ENCODE measurements at places on chromosomes 4 and X.

DNA sequence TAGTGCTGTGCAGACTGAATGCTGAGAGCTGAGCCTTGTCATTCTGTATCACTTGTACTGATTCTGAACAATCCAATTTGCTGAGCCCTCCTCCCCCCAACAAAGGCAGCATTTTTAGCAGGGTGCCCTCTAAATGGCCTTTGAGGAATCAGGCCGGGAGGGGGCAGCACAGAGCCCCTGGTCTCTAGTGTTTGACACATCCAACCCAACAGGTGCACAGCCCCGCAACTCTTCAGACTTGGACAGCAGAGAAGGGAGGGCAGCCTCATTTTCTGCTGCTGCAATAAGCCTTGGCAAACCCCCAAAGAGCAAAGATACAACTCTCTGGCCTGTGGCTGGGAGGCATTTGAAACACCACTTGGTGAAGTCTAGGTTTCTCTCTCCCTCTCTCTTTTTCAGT is 3.4 kb downstream of the ATP1B4 start:
- DNase-seq, result peak; percentile 14

DNA sequence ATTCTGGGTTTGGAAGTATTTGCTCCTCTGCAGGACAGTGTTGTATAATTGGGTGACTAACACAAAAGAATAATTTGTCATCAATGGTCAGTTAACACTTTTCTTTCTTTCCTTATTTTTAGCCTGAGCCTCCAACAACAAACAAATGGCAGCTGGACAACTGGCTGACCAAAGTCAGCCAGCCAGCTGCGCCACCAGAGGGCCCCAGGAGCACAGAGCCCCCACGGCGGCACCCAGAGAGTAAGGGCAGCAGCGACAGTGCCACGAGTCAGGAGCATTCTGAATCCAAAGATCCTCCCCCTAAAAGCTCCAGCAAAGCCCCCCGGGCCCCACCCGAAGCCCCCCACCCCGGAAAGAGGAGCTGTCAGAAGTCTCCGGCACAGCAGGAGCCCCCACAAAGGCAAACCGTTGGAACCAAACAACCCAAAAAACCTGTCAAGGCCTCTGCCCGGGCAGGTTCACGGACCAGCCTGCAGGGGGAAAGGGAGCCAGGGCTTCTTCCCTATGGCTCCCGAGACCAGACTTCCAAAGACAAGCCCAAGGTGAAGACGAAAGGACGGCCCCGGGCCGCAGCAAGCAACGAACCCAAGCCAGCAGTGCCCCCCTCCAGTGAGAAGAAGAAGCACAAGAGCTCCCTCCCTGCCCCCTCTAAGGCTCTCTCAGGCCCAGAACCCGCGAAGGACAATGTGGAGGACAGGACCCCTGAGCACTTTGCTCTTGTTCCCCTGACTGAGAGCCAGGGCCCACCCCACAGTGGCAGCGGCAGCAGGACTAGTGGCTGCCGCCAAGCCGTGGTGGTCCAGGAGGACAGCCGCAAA is 106.0 kb downstream of the KLHL8 start:
- DNase-seq, result no peak

GRCh38 chrX:7184816-7185215 is 36.9 kb upstream of the PUDP start:
- no peak for DNase-seq

- no peak for DNase-seq
Observed at GRCh38 chrX:83658731-83659130, 150.6 kb downstream of the POU3F4 start.

DNA sequence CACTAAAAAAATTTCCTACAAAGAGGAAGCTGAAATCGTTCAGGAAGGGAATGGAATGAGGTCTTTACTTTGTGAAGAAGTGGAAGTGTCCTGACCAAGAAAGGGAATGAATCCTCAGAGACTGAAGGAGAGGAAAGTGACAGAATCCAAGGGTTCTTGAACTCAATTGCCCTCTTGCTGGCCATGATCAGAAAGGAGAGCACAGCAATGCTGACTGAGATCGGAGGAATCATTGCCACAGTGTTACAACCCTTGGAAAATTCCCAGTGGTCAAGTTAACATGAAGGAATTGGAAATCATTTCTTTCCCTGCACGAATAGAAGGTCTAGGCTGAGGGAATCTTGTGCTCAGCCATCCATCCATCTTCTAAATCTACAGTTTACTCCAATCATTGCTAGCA is 190.0 kb upstream of the NEIL3 start:
- DNase-seq, result peak; percentile 28

DNA sequence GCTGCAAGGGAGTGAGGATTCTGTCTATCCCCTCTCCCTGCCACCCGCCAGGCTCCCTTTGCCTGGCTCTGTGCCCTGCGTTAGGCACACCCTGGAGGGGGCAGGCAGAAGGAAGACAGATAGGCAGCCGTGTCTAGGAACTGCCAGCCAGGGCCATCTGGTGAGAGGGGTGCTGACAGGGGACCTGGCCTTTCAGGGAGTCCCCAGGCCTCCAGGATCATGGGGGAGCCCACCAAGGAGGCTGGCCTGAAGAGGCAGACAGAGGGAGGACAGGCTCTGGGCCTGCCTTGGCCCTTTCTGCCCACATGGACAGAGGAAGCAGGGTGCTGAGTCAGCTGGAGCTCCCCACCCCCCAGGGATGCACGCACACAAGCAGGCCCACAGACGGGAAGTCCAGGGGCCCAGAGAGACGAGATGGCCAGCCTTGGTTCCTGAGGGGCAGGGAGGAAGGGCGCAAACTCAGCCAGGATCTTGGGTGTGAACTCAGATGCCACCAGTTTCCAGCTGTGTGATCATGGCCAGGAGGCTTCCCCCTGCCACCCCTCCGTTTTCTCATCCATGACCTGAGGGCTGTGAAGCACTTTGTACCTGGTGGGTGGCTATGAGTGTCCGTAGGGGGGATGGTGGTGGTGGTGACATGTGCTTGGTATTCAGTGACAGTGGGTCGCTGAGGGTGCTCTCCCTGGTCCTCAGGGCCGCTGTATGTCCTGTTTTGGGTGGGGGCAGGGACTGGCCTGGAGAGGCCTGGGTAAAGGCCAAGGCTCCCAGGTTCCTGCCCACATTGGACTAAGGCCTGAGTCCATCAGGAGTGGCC is 1.8 kb downstream of the SH3BP2 start:
- peak; percentile 73 for DNase-seq

GRCh38 chr4:169029947-169030346 is 19.9 kb upstream of the CBR4 start:
- DNase-seq, result no peak

DNA sequence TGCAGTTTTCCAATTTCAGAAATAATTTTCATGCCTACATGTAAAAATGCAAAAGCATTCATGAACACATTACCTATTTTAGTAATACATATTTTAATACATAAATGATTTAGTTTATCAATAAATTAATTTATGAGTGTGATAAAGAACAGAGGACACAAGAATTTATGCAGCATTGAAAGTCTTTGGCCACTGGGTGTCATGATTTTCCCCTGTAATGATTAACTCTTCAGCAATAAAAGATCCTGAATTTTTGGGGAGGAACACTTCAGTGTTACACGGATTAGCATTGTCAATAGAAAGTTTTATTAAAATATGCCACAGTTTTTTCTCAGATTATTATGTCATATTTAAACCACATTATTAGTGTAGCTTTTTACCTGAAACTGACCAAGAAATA is 8.6 kb upstream of the VCX2 start:
- peak; percentile 3 for DNase-seq

- DNase-seq, result no peak
Observed at GRCh38 chrX:130419263-130419662, 17.5 kb downstream of the RBMX2 start.

DNA sequence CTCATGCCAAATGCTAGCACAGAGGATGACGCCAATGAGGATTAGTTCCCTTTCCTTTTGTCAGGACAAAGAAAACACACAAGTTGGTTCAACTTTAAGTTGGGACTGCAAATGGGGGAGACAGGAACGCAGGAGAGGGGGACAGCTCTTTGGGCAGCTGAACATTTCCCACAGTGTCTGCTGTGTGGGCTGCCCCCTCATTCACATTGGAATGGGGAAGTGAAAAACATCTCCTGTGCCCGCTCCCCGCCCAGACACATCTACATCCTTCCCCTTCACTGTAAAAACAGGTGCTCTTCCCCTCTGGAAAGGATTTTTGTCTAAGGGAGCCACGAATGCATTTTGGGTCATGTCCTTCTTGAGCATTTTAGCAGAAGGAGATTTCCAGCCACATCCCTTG is 44.5 kb upstream of the TBC1D9 start:
- DNase-seq, result no peak

DNA sequence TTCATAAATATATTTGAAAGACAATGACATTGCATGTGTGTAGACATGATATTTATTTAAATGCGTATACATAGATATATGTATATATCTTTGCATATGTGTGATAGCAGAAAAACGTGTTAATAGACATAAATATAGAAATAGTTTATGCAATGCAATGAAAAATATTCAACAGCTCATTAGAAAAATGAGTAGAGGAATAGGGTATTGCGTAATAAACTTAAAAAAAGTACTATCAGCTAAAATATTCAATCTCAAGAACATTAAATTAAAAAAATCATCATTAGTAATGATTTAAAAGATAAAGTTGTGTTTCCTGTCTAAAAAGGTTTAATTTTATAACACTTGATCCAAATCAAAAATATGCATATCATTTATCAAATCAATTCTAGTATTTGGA is 2101.5 kb upstream of the TENM3 start:
- DNase-seq, result no peak

- no peak for DNase-seq
Observed at GRCh38 chrX:7654316-7654715, 188.7 kb upstream of the VCX start.

DNA sequence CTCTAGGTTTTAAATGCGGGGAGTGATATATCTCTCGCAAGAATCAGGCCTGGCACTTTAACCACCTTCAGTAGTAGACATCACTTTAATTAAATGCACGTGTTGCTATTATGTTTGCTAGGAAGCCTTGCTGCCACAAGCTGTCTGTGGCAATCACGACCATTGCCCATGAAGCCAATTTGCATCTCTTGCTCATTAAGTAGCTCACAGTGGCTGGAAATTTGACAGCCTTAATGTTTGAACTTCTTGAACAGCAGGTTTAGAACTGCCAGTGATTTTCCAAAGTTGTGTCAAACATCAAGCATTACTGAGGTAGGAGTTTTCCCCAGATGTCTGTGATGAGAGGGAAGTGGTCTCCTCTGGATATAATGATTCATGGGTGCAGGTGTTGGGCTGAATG is 642.3 kb upstream of the CPEB2 start:
- no peak for DNase-seq

- peak; percentile 55 for DNase-seq
Observed at GRCh38 chrX:112654871-112655270, 24.9 kb downstream of the LHFPL1 start.

DNA sequence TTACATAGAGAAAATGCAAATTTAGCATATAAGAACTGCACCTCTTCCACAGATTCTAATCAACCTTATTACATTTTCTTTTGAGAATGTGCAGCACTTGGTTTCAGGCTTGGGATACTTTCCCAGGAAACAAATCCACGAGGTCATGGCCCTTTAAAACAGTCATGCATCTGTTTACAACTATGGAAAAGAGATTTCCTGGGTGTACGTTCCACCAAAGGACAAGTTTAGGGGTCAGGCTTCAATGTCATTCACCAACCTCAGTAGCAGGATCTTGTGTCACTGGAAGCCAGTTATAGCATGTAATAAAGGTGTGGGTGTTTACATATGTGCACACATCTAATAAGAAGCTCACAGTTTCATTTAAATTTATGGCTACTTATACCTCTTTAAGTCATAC is 30.7 kb downstream of the EREG start:
- DNase-seq, result peak; percentile 42

- no peak for DNase-seq
Observed at GRCh38 chr4:85092536-85092935, 126.0 kb upstream of the WDFY3 start.

DNA sequence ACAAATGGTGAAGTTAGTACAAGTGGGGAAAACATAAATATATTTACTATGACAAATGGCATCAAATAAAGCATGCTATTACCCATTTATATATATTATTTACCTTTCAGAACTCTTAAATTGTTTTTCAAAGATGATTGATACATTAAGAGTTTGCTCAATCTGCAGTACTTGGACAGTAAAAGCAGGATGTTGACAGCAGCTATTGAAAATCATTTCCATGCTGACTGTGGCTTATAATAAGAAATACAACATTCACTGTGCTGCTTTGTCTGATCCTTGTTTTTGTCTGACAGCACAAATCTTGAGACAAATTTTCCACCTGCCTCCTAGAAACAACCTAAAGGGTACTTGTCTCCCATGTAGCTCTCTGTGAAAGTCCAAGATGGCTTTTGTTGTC is 134.1 kb upstream of the FAT1 start:
- DNase-seq, result no peak

DNA sequence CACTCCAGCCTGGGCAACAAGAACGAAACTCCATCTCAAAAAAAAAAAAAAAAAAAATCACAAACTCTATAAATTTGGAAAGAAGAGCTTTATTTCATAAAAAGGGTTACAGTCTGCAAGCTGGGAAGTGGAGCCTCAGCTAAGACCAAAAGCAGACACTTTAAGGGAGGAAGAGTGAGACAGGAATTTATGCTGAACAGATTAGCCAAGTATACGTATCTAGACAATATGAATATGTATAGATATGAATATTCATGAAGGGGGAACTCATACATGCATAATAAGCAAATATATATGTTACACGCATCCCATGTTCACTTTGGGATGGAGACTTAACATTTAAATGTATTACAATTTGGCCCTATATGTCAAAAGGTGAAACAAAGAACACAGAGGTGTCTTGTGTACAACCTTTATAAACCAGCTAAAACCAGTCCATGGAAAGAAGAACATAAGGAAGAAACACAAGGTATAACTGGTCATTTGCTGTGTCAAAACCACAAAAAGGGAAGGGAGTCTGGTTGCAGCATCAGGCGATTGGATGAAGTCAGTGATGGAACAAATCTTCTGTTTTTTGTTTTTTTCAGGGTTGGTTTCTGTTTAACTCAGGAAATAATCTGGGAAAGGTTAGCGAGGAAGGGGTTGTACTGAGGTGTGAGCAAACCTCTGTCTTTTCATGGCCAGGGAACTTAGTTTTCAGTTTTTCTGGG is 130.0 kb upstream of the MAOA start:
- no peak for DNase-seq

GRCh38 chr4:40600850-40601249 is 28.8 kb downstream of the RBM47 start:
- DNase-seq, result no peak

DNA sequence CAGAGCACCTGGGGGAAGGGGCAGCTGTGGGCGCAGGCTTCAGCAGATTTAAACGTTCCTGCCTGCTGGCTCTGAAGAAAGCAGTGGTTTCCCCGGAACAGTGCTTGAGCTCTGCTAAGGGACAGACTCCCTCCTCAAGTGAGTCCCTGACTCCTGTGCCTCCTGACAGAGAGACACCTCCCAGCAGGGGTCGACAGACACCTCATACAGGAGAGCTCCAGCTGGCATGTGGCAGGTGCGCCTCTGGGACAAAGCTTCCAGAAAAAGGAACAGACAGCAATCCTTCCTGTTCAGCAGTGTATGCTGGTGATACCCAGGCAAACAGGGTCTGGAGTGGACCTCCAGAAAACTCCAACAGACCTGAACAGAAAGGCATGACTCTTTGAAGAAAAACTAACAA is 68.1 kb downstream of the ZC4H2 start:
- DNase-seq, result no peak

GRCh38 chr4:1449833-1450741 is 43.8 kb upstream of the NKX1-1 start:
- no peak for DNase-seq
